Activated CD4-positive, alpha-beta T cell treated with anti-CD3 and anti-CD28 coated beads, Interleukin-2, amount 50 U/mL, for 16 hours (primary cell): ENCODE measurements at places on chromosomes 16 and 17.

DNA sequence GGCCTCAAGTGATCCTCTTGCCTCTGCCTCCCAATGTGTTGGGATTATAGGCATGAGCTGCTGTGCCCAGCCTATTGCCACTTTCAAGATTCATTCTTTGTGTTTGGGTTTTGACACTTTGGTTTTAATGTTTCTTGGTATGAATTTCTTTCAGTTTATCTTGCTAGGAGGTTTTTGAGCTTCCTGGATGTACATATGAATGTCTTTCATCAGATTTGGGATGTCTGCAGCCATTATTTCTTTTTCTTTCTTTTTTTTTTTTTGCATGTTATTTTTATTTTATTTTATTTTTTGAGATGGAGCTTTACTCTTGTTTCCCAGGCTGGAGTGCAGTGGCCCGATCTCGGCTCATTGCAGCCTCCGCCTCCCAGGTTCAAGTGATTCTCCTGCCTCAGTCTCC is 18.5 kb downstream of the MRPL45 start:
- peak; percentile 45 for DNase-seq

GRCh38 chr16:14389359-14389758 is 240.7 kb downstream of the PARN start:
- no peak for DNase-seq

- DNase-seq: no peak
Measured at GRCh38 chr16:16131204-16131603, 92.1 kb downstream of the ABCC6 start.

- DNase-seq: no peak
Measured at GRCh38 chr17:40022497-40022896, 7.3 kb downstream of the CSF3 start.

GRCh38 chr17:34527136-34527907 is 52.1 kb upstream of the TMEM132E start:
- no peak for DNase-seq

- DNase-seq: no peak
Measured at GRCh38 chr16:66735891-66736290, 15.5 kb downstream of the DYNC1LI2 start.

DNA sequence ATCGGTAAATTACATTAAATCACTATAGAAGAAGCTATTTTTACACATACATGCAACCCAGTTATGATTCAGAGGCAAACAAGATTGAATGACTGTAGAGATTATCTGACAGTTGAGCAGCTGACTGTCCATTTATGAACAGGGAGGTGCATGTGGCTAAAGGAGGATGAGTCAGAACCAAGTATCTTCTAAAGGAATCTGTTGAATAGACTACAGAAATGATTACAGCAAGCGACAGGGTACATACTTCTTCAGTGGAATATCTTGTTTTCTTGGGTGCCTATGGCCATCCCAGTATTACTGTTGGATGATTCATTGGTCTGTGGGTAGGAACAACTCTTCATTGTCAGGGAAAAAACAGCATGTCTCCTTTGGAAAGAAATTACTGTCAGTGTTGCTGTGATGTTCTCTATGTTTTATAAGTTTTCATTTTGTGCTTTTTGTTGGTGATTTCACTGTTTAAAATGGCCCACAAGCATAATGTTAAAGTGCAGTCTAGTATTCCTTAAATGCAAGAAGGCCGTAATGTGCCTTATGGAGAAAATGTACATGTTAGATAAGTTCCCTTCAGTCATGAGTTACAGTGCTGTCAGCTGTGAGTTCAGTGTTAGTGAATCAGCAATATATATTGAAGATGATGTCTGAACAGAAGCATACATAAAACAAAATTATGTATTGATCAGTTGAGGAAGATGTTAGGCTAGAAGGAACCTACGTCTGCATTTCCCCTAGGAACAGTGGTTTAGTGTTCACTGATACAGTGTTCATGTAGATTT is 27.0 kb downstream of the CBFB start:
- peak; percentile 90 for DNase-seq

DNA sequence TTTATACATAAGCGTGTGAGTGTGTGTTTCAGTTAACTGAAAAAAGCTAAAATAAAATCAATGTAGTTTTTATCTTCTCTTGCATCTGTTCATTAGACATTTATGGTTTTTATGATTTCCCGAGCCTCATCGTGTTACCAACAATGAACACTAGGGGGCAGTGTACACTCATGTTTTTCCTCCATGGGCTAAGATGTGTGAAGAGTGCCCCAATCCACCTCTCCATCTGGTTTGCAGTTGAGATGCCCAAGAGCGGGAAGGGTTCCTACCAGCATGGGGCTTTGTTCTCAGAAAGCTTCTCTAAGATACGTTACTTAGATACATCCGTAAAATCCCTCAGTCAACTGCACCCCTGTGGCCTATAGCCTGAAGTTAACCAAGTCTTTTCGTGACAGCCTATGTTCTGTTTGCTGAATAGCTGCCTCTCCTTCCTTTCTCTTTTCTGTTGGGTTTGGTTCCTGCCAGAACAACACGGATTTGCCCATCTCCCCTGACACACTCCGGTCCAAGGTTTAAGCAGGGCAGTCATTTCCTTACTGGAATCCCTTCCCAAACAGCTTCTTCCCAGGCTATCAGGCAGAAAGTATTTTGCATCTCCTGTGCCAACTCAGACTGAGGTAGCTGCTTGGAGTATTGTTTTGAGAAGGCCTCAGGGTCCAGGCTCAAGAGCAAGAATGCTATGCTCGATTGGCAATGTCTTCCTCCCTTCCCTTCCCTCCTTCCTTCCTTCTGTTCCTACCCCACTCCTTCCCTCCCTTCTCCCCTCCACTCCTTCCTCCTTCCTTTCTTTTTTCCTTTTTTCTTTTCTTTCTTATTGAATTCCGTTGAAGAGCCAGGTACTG is 12.9 kb upstream of the ELAC2 start:
- peak; percentile 56 for DNase-seq

GRCh38 chr17:62745806-62746205 is 62.3 kb downstream of the MARCHF10 start:
- no peak for DNase-seq

GRCh38 chr17:82769041-82769440 is 17.2 kb downstream of the TBCD start:
- DNase-seq: no peak

- no peak for DNase-seq
Measured at GRCh38 chr16:725041-725376, 1.2 kb downstream of the CCDC78 start.

DNA sequence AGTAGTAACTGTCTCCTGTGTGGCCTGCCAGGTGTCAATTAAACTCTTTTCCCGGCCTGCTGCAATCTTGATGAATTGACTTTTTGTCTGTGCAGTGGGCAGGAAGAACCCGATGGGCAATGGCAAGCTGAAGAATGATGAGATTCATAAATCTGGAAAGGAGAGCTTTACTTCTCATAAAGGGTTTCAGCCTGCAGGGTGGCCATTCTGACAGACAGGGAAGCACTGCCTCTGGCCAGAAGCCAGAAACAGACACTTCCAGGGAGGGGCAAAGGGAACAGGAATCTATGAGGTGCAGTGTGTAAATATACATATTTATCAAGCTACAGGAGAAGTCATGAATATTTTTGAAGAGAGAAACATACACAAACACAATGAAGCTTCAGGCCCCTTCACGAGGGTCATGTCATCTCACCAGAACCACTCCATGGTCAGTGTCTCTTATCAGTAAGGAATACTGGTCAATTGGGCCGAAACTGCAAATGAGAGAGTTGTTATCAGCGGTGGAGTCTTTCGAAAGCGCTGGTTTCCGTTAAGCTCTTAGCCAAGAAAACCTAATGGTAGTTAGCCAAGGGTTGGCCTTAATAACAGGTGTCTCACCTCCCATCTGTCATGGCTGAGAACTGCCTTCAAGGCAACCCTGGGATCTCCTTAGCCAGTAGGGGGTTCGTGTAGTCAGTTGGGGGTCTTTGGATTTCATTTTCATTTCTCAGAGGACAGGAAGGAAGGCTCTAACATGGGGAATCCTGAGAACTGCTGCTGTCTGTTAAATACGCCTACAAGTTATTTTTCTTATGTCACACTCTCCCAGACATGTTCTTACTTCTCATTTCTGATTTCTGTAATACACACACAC is 1.2 kb upstream of the NARF start:
- no peak for DNase-seq

- no peak for DNase-seq
Measured at GRCh38 chr16:14110728-14111251, 39.7 kb downstream of the MRTFB start.

DNA sequence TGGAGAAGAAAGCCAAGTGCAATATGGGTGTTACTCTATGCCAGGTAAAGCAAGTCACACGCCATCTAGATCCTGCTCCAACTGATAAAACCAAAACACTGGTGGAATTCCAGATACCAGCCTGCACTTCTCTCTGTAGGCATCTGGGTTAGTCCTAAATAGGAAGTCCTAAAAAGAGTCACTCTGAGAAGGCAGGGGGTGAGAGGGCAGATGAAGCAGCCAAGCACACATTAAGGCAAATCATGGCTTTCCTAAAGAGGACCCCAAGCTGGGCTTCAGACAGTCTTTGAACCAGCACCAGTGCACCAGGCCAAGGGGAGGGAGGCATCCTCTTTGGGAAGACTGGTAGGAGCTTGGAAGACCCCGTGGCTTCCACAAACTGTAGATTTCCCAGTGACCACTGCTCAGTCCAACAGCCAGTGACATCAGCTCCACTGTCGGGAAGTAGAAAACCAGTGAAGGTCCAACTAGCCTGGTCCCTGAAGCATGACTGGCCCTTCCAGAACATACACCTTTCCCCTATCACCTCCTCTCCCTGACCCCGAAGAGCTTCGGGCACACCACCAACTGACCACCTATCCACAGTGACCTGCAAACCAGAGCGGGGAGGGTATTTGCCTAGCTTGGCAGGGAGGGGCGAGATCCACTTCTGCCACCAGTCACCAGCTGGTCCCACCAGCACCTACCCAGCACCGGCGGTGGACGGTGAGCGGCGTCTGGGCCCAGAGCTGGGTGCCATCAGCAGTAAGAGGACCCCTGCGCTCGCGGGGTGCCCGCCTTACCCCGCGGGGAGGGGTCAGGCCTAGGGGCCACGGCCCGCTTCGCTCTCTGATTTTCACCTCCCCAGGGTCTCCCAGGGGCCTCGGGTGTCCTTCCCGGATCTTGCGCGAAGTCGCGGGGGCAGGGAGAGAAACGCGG is 1.0 kb downstream of the LITAF start:
- DNase-seq: no peak

GRCh38 chr17:47209499-47209898 is 351 bp downstream of the MYL4 start:
- no peak for DNase-seq

- DNase-seq: peak; percentile 91
Measured at GRCh38 chr17:36089888-36090836, at the start of gene CCL3. TSS of gene CCL3 (minus strand) at chr17:36090143. CDS start at chr17:36090058, 85 bp downstream.

- peak; percentile 40 for DNase-seq
Measured at GRCh38 chr16:4693956-4694641, 737 bp downstream of the NUDT16L1 start.

GRCh38 chr16:68183046-68183445 is 52.9 kb downstream of the ESRP2 start:
- DNase-seq: no peak

GRCh38 chr17:17842111-17842876 is 5.5 kb upstream of the SREBF1 start:
- no peak for DNase-seq

GRCh38 chr17:1783271-1783670 is 21.4 kb downstream of the SERPINF1 start:
- no peak for DNase-seq

DNA sequence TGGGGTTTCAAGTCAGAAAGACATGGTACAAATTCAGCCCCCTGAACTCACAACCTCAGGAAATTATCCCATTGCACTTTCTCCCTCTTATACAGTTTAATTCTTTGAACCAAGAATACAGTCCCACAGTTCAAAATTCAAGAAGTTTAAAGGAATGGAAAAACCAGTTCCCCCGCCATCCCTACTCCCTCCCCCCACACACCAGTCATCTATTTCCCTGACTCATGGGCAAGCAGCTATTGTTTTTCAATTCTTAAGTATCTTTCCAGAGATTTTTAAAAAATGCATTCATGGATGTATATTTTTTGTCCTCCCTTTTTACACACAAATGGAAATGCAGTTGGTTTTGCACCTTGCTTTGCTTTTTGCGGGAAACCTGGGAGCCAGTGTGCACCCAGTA is 7.3 kb downstream of the SYCE1L start:
- no peak for DNase-seq

GRCh38 chr17:3890082-3890877 is 2.6 kb downstream of the CAMKK1 start:
- DNase-seq: no peak

- no peak for DNase-seq
Measured at GRCh38 chr17:73938706-73939105, 264.8 kb upstream of the RPL38 start.

GRCh38 chr17:47210105-47210504 is 957 bp downstream of the MYL4 start:
- no peak for DNase-seq

DNA sequence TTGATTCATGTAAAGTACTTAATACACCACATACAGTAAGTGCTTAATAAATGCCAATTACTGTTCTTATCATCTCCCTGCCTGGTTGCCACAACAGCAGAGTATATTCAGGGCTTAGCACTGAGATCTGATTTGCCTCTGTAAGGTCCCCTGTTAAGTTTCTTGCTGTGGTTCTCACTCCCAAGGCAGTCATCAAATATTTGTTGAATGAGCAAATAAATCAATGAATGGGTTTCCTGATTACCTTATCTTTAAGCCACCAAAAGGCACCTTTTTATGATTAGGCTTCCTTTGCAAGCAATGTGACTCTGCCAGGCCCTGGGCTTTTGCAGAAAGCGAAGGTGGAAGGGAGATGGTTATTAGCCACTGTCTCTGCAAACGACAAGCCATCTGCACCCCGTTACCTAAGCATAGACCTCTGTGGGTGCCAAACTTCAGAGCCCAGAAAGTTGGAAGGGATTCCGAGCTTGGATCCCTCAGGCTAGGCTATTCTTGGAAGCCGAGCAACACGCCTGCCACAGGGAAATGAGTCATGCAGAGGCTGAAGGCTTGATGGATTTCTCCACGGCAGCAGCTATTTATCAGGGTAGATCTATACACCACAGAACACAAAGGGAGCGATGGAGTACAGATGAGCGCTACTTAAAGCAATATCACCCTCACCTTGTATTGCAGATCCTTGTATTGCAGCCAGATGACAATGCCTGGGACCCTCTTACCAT is 102.0 kb downstream of the GRIN2A start:
- no peak for DNase-seq

DNA sequence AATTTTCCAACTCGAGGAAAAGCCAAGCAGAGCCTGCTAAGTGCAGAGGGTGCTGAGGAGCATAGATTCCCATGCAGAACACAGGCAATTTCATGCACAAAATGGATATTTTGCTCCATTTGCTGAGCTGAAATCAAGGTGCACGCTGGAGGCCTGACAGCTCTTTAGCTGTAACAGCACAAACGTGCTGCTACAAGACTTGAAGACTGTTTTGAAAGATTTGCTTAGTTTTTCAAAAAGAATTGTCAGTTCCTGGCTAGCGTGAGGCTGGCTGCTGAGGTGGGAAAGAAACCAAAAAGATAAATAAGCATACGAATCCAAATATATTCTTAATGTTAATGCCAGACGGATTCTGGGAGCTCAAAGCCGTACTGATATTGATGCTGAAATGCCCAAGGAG is 309.0 kb upstream of the MAF start:
- no peak for DNase-seq
